ENCODE measurements at places on chromosomes 11 and 22.

DNA sequence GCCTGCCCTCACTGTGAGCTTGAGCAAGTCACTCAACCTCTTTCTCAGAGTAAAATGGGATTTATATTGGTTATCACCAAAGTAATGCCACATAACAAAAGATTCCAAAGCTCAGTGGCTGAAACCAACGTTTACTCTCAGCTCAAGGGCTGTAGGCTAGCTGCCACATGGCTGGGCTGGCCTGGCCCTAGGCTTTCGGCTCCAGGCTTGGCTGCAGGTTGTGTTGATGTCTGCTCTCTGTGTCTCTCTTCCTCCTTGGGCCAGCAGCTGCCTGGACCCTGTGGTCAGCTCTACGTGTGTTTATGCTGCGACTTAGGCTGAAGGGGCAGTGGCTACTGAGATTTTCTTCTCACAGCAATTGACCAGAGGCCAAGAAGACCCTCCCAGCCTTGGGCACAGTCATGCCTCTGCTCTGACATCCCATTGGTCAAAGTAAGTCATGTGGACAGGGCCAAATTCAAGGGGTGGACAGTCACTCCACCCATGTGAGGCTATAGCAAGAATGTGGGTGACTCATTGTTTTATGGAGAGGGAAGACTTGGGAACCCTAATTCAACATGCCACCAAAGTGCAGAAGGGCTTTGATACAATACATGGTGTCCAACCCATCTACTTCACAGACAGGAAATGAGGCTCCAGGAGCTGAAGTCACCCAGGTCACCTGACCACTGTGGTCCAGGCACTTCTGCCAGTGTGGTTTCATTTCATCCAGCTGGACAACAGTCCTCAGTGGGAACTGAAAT, 90.6 kb downstream of the TSPAN18 start:
- no peak for DNase-seq

GRCh38 chr22:17965538-17966402, 58.6 kb downstream of the MICAL3 start:
- DNase-seq = no peak

DNA sequence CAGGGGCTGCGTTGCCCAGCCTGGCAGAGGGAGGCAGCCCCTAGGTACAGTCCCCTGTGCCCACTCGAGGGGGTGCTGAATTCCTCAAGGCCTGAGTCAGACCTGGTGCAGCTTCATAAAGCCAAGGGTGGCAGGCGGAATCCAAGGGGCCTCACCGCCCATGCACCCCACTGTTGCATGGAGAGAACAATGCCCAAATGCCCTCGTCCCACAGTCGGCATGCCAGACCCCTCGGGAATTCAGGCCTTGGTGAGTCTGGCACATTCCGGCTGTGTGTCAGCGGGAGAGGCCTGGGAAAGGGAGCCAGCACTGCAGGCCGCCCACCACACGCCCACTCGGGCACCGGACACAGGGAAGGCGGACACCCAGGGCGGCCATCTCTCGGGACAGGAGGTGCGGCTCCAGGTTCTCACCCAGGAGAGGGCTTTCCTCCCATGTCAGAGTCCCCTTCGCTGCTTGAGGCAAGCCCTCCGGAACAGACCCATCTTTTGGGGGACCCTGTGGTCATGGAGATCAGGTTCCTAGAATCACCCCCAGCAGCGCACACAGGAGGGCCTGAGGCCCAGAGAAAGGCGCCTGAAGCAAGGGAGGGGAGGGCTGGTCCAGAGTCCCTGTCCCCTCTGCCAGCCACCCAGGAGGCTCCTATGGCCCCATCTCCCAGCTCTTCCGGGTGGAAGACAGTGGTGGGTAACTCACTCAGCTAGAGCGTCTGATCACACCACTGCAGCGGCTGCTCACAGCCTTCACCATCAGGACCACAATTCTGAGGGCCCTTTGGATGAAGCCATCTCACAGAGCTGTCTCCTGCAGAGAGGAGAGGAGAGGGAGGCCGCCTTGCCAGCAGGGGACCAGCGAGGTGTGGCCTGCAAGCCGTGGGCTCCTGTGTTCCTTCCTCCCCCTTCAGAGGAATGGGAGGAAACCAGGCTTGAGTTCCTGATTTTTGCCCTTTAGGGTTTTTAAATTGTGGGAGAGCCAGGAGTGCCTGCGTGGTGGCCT, 31.6 kb upstream of the KCNQ1OT1 start:
- DNase-seq = no peak

- DNase-seq = no peak
These were observed 117.3 kb upstream of the GRK3 start for GRCh38 chr22:25447067-25447685.

GRCh38 chr22:22689621-22690345, 45.4 kb downstream of the GGTLC2 start:
- DNase-seq = no peak
